Left lung (tissue), 14 donors: ENCODE measurements at places on chromosomes 16 and 17.

DNA sequence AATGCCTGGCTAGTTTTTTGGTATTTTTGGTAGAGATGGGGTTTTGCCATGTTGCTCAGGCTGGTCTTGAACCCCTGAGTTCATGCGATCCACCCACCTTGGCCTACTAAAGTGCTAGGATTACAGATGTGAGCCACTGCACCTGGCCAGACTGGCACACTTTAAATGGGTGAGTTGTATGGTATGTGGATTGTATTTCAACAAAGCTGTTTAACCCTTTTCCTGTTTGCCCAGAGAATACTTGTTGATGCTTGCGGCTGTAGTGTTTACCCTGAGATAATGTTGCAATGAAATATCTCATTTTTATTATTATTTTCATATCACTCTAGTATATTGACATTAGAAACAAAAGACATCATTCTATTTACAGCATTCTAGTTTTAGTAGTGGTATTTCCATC, 17.1 kb upstream of the TMEM94 start:
- DNase-seq = no peak

GRCh38 chr16:3570420-3571062, 6.7 kb downstream of the NLRC3 start:
- no peak for DNase-seq

DNA sequence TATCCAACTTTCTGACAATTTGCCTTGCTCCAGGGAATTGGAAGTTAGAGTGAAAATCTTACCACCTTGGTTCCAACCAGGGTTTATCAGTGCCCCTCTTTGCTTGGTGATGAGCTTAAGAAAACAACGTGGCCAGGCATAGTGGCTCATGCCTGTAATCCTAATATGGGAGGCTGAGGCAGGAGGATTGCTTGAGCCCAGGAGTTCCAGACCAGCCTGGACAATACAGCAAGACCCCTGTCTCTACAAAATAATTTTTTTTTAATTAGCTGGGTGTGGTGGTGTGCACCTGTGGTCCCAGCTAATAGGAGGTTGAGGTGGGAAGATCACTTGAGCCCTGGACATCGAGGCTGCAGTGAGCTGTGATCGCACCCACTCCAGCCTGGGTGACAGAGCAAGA, 21.4 kb downstream of the SLC7A6 start:
- no peak for DNase-seq

DNA sequence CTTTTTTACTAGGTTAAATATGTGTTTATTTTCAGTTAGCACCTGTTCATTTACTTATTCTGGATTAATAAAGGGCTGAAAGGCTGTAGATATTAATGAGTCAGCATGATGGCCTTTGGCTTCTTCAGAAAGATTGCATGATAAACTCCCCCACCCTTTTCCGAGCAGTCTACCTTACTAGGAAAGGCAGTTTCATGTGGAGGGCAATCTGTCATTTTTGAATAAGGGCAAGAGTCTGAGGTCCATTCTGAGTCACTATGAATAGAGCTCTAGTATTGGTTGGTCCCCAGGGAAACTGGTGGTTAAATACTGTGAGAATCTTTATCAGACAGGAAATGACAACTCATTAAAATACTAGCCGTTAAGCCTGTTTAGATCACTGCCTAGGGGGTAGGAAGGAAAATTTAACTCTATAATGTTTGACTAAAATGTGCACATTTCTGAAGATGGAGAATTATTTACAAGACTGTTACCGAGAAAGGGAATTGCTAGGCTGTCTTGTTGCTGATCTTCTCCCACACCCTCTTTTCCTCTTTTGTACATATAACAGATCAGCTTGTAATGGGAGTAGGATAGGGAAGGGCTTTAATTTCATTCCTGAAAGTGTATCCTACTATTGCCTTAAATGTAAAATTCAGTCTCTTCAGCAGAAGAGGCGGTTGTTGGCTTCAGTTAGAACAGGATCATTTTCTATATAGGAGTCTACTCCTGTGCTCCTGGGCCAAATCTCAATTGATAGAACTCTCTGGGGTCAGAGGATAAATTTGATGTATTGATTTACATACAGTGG, 63.3 kb downstream of the TUBD1 start:
- no peak for DNase-seq

GRCh38 chr17:21199311-21199710, 14.7 kb downstream of the TMEM11 start:
- no peak for DNase-seq

DNA sequence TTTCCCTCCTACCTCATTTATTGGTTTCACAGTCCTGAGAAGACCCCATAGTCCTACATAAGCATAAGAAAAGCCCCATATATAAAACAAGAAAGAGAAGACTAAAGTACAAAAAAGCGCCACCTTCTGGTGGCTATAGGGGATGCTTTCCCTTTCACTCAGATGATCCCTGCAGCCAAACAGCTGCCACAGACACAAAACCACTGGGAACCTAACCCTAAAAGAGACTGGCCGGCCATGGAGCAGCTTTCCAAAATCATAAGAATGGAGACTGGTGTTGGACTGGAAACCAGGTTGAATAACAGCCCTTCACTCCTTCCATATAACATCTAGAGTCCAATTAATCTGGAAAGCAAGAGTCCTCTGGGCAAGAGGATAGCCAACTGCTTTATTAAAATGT, 11.4 kb downstream of the DYNC1LI2 start:
- DNase-seq = no peak

GRCh38 chr17:52710363-52710901, 551.9 kb upstream of the CA10 start:
- DNase-seq = no peak

- peak; percentile 52 for DNase-seq
Observed at GRCh38 chr17:17691468-17692263, 10.4 kb downstream of the RAI1 start.
